H9 (cell line): ENCODE measurements at places on chromosomes 3 and 15. TPM values are rescaled to one million over a fixed set of nuclear protein-coding genes. Genes with fewer than 3 reads are reported as not detected.
A peak's percentile ranks its signal among the peaks of the same experiment; 100 is the strongest.

DNA sequence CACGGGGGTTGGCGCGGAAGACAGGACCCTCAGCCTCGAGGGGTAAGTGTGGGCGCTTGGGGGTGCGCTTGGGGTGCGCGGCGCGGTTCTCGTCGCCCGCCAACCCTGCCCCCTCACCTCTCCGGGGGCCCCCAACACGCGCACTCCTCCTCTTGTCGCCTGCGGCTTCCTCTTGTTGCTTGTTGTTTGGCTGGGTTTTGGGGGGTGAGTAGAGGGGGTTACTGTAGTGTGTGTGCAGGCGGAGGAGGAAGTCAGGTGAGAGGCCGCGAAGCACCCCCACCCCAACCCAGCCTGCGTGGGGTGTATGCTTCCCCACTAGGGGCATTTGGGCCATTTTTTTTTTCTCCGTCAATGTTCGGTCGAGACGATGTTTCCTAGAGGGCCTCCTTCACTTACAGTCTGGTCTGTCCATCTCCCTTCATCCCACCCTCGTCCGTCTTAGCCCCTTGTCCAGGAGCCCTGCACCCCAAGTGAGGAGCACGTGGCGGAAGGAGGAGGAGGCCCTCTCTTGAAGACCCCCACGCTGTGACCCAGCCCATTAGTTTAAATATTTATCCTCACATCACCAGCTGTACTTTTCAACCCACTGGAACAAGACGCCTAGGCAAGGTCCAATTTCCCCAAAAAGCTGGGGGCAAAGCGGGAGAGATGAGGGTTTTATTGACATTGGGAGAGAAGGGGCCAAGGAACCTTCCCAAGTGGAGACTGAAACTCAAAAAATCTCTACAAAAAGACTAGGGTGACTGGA lies 20.4 kb upstream of the SATB1 start:
- peaks cover 14% of the 10 kb centered on the region for H3K36me3 ChIP-seq
- H3K4me3 ChIP-seq = peak overlapping the region; percentile 84
- H3K27me3 ChIP-seq = peaks cover 7% of the 10 kb centered on the region; the same call in 1 of the 2 replicates
- H3K27ac ChIP-seq = no peak overlapping the region
- H3K4me1 ChIP-seq = peaks cover 5% of the 10 kb centered on the region; the same call in 1 of the 2 replicates
- DNase-seq = no peak

DNA sequence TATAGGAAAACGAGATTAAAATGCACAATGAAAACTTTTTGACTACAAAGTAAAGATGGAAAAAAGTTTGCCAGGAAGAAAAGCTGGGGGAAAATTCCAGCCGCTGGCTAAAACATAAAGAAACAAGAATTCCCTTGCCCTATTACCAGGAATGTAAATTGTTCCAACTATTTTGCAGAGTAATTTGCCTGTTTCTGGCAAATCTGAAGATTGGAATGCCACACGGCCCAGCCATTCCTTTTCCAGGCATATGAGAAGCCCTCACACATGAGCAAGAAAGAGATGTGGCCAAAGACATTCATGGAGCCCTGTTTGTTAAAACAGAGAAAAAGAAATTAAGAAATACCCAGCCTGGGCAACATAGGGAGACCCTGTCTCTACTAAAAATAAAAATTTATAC lies 8.4 kb upstream of the GATA2 start:
- H3K27me3 ChIP-seq = peaks cover 11% of the 10 kb centered on the region
- H3K4me3 ChIP-seq = no peak overlapping the region
- no peaks in the 10 kb centered on the region for H3K4me1 ChIP-seq
- H3K27ac ChIP-seq = no peak overlapping the region

DNA sequence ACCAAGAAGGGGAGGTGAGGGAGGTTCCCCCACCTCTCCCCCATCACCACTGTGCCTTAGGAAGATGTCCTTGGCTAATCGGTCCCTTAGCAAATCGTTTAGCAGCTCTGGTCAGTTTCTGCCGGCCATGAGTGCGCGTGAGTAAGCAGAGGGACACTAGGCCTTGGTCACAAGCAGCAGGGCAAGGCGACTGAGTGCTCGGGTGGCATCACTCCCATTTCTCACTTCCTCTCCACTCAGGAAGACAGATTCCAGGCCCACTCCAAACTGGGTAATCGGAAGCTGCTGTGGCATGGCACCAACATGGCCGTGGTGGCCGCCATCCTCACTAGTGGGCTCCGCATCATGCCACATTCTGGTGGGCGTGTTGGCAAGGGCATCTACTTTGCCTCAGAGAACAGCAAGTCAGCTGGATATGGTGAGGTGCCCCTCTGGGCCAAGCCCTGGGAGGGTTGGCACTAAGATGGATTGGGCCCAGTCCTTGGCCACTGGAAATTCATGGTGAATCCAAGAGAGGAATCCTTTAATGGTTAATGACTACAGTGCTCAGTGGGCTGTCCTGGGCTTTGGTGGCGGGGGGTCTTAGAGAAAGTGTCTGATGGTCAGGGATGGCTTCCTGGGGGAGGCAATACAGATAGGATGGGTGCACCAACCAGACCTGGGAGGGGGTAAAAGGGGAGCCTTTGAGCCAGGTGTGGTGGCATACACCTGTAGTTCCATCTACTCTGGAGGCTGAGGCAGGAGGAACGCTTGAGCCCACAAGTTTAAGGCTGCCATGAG lies 4.0 kb downstream of the PARP3 start:
- no peaks in the 10 kb centered on the region for H3K27me3 ChIP-seq
- no peaks in the 10 kb centered on the region for H3K36me3 ChIP-seq
- DNase-seq = no peak
- H3K27ac ChIP-seq = no peak overlapping the region
- no peak overlapping the region for H3K4me3 ChIP-seq

DNA sequence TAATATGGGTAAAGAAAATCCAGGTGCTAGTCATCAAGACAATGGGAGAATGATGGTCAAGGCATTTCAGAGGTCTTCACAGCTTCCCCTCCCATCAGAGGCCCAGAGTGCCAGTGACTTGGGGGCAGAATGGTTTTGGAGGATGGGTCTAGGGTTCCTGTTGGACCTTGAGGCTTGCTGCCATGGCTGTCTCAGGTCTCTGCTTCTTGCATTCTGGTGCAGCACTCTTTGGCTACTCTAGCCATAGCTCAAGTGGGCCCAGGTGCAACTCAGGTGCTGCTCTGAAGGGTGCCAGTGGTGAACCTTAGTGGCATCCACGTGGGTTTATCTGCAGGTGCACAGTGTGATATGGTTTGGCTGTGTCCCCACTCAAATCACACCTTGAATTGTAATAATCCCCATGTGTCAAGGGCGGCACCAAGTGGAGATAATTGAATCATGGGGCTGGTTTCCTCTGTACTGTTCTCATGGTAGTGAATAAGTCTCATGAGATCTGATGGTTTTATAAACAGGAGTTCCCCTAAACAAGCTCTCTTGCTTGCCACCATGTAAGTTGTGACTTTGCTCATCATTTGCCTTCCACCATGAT lies 48.5 kb upstream of the PEX5L start:
- no peak overlapping the region for H3K27ac ChIP-seq
- H3K4me1 ChIP-seq = no peaks in the 10 kb centered on the region
- peak; percentile 17 for DNase-seq
- no peaks in the 10 kb centered on the region for H3K27me3 ChIP-seq
- no peak overlapping the region for H3K4me3 ChIP-seq

USP4 gene
- total RNA-seq = 33.5 and 36.1 TPM in 2 replicates

GRCh38 chr3:9109568-9109914 lies 139.9 kb downstream of the SRGAP3 start:
- no peak for DNase-seq
- no peak overlapping the region for H3K4me3 ChIP-seq
- peaks cover 2% of the 10 kb centered on the region; the same call in 1 of the 2 replicates for H3K36me3 ChIP-seq
- H3K4me1 ChIP-seq = peaks cover 5% of the 10 kb centered on the region; the same call in 1 of the 2 replicates

DNA sequence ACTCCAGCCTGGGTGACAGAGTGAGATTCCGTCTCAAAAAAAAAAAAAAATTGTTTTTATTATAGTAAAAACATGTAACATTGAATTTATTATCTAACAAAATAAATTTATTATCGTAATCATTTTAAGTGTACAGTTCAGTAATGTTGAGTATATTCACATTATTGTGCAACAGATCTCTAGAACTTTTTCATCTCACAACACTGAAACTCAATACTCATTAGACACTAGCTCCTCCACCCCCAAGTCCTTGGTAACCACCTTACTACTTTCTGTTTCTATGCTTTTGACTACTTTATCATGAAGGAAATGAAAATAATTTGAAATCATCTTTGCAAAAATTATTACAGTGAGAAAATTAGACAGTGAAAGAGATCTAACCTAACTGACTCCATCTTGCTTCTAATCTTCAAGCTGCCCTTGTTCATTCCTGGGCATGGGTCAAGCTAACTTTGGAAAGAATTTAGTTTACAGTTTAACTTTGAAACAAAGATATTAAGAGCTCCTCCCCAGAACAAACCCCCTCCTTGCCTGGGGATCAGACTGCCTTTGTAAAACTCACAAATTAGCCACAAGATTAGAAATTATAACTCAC lies 15.0 kb upstream of the FYCO1 start:
- peaks cover 3% of the 10 kb centered on the region for H3K4me1 ChIP-seq
- H3K36me3 ChIP-seq = no peaks in the 10 kb centered on the region
- H3K27me3 ChIP-seq = no peaks in the 10 kb centered on the region
- no peak overlapping the region for H3K4me3 ChIP-seq
- H3K27ac ChIP-seq = no peak overlapping the region
- no peak for DNase-seq

PLA2G4F gene
- total RNA-seq = not detected in 2 replicates

- no peak overlapping the region for H3K4me3 ChIP-seq
- H3K36me3 ChIP-seq = no peaks in the 10 kb centered on the region
- no peak overlapping the region for H3K27ac ChIP-seq
- no peaks in the 10 kb centered on the region for H3K27me3 ChIP-seq
- no peak for DNase-seq
These were observed 59.0 kb upstream of the CMSS1 start for GRCh38 chr3:99758502-99759177.

DNA sequence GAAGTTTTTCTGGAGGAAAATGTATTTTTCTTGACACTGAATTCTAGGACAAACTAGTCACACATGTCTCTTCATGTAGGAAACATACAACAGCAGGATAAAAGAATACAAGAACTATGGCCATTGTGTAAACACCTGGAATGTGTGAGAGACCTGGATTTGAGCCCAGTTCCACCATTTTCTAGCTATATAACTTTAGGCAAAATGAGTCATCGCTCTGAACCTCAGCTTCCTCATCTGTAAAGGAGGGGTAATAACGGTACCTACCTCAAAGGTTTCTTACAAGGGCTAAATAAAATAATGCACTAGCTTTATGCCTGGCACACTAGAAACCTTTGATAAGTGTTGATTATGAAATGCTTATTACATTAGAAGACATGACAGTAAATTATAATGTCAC lies 57.8 kb downstream of the RIOX2 start:
- no peaks in the 10 kb centered on the region for H3K4me1 ChIP-seq
- H3K36me3 ChIP-seq = peaks cover 4% of the 10 kb centered on the region; the same call in 1 of the 2 replicates
- no peak overlapping the region for H3K4me3 ChIP-seq
- no peaks in the 10 kb centered on the region for H3K27me3 ChIP-seq
- DNase-seq = no peak

DNA sequence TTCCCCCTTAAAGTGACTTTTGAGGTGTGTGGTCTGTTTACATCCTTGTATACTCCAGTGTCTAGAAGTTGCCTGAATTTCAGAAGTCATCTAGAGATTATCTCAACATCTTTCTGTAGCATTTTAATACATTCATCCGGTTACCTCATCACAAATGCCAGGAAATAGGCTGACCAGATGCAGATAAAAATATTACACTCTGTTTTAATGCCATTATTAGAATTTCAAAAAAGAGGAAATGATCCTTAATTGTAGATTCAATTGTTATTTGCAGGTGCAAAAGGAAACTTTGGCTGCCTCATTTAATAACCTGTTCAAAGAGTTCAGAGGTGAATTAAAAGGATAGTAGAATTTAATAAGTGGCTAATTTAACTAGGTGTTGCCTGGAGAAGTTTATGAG lies 290.9 kb downstream of the C3orf38 start:
- no peaks in the 10 kb centered on the region for H3K36me3 ChIP-seq
- no peak overlapping the region for H3K27ac ChIP-seq
- no peak for DNase-seq
- no peaks in the 10 kb centered on the region for H3K4me1 ChIP-seq
- H3K4me3 ChIP-seq = no peak overlapping the region

MGLL gene
- 0.11 and 0.22 TPM in 2 replicates for total RNA-seq

CPA3 gene
- not detected in 2 replicates for total RNA-seq

CYP8B1 gene
- not detected in 2 replicates for total RNA-seq

DNA sequence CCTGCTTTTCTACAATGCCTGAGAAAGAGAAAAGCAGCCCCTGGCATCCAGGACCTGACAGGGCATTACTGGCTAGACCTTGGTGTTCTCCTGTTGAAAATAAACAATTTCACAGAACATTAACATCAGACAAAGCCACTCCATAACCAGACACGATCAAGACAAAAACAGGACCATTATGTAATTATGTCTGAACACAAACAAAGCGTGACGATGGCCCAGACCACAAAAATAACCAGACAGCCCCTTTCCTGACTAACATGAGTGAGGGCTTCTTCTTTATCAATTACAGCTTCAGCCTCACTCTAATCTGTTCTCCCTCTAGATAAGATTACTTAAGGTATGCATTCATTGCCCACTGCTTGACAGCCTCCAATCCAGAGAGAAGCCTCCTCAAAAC lies 172.7 kb upstream of the LMCD1 start:
- no peak for DNase-seq
- H3K4me1 ChIP-seq = no peaks in the 10 kb centered on the region
- H3K36me3 ChIP-seq = peaks cover 3% of the 10 kb centered on the region; the same call in 1 of the 3 replicates
- no peaks in the 10 kb centered on the region for H3K27me3 ChIP-seq
- H3K27ac ChIP-seq = no peak overlapping the region
- no peak overlapping the region for H3K4me3 ChIP-seq

- H3K27ac ChIP-seq = no peak overlapping the region
- DNase-seq = no peak
- no peaks in the 10 kb centered on the region for H3K4me1 ChIP-seq
- no peaks in the 10 kb centered on the region for H3K27me3 ChIP-seq
These were observed 49.8 kb downstream of the SGO1 start for GRCh38 chr3:20136231-20136630.

GOLGA6A gene
- total RNA-seq = 0.72 and 0.90 TPM in 2 replicates

GRCh38 chr3:73203633-73204032 lies 142.2 kb downstream of the EBLN2 start:
- H3K4me3 ChIP-seq = no peak overlapping the region
- H3K36me3 ChIP-seq = no peaks in the 10 kb centered on the region
- H3K27ac ChIP-seq = no peak overlapping the region
- DNase-seq = no peak
- H3K4me1 ChIP-seq = no peaks in the 10 kb centered on the region

DNA sequence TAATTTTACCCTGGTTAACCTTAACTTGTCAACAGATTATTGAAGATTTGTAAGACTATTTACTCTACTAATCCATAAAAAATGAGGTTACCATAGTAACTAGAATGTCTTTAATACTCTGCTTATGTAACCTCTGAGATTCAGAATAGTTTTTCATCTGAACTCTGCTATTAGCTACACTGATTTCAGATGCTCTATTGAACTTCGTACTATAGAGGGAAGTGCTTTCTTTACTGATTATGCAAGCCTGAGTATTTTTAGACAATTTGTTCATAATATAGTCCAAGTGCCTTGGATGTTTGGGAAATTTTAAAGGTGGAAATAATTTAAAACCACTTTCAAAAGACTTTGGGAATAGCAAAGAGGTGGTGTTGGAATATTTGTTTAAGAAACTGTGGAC lies 107.9 kb upstream of the GBE1 start:
- H3K36me3 ChIP-seq = no peaks in the 10 kb centered on the region
- no peak for DNase-seq
- H3K4me3 ChIP-seq = no peak overlapping the region
- no peaks in the 10 kb centered on the region for H3K27me3 ChIP-seq
- no peaks in the 10 kb centered on the region for H3K4me1 ChIP-seq
